Neural crest cell (in vitro differentiated cells): ENCODE measurements at places on chromosomes 2 and 18.

DNA sequence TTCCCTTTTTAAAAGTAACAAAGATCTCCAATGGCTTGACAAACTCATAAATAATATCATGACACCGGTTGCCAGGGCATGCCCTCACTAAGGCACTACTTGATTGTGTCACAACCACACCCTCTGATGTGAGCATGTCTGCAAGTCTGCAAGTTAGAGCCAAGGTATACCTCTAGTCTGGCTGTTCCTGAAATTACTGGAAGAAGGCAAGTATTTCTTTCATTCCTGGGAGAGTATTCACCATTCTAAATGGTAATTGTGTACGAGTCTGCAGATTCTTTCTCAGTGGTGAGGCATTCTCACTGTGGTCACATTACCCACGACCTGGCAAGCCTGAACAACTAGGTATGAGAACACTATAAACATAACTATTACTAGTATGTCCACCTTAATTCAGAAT lies 25.7 kb upstream of the RNU4ATAC start:
- no peak for DNase-seq

DNA sequence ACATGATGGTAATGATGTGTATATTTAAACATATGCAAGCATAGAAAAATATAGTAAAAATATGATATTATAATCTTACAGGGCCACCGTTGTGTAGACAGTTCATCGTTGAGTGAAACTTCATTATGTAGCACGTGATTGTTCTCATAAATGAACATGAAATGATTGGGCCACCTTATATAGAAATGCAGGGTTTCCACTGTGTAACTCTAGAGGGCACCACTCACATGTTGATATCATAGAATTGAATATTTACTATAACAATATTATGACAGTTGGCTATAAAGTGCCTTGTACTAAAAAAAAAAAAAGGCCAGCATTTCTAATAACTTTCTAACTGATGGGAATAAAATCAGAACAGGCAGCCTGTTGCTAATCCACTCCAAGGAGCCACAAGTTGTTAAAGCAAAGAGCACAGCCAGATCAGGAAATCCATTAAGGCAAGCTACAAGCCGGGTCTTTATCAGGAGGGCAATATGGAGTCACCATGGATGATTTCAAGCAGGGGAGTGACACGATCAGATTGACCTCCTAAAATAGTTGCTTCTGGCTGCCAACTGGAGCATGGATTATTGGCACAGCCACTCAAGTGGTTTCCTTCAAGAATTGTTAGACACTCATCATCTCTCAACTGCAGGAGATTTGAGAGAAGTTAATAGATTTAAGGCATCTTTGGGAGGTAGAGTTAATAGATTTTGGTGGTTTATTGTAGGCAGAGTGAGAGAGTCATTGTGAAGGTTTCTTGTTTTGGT lies 16.7 kb downstream of the IL1F10 start:
- no peak for DNase-seq

GRCh38 chr18:3595369-3596273 lies 145.6 kb downstream of the TGIF1 start:
- DNase-seq, result no peak

- no peak for DNase-seq
These were observed 58.9 kb downstream of the TRPM8 start for GRCh38 chr2:233976087-233976486.

- DNase-seq, result no peak
These were observed 1109.7 kb downstream of the LRP1B start for GRCh38 chr2:141021109-141021508.

DNA sequence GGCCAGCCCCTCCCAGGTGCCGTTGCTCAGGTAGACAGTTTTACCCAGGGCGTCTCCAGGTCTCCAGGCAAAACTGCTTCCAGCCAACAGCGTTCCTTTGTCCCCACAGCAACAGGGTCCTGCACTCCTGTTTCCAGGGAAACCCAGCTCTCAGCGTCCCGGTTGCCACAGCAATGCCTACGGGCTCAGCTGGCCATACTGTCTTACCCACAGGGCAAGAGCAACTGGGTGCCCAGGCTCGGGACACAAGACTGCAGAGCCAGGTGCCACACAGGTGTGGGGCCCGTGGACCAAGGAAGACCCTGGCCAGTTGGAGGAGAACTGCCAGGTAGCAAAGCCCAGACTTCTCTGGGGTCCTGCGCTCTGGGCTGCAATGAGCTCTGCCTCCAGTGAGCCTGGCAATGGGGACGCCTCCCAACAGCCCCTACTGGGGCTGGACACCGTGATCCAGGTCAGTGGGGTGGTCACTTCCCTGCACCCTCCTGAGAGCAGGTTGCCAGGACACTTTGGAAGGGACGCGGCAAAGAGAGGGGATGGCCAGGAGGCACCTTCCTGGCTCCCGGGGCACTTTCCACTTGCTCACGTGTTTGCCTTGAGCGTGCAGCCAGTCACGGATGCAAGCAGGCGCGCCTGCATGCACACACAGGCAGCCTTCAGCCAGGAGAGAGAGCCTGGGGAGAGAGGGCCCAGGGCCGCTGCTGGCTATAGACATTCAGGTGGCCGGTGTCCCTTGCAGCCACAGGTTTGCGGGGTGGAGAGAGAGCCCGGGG lies at the start of gene CROCC2:
CROCC2 (plus strand) TSS at position 196 of the 770 bp plus-strand sequence; CDS start at position 374, 178 bp downstream.
- DNase-seq, result no peak

DNA sequence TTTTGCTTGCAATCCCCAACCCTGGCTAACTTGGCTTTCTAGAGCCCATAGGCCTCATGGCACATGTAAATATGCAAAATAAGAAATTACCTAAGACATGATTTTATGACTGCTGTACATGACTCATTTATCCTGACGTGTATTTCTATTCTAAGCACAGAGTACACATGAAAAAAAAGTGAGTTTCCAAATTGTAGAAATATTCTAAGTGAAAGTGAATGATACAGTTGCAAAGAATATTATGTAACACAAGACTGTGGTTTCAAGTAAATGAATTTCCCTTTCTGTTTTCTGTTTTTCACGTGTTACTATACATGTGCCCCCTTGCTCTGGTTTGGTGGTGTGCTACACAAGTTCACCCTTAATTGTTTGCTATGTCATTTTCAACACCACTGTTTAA lies 162.4 kb downstream of the LRP1B start:
- DNase-seq, result no peak

- no peak for DNase-seq
These were observed 38.8 kb upstream of the TMEM18 start for GRCh38 chr2:715854-716560.

DNA sequence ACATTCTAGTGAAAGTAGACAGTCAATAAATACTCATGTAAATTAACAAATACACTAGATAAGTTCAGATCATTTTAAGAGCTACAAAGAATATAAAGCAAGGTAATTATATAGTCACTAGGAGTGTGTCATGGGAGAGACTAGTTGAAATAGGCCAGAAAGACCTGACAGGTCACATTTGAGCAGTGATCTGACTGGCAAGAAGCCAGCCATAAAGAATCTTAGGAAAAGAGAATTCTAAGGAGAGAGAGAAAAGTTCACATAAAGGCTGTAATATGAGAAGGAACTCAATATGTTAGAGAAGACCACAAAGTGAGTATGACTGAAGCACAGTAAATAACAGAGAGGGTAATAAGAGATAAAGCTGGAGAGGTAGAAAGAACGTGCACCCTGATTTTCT lies 31.2 kb downstream of the VSNL1 start:
- no peak for DNase-seq

DNA sequence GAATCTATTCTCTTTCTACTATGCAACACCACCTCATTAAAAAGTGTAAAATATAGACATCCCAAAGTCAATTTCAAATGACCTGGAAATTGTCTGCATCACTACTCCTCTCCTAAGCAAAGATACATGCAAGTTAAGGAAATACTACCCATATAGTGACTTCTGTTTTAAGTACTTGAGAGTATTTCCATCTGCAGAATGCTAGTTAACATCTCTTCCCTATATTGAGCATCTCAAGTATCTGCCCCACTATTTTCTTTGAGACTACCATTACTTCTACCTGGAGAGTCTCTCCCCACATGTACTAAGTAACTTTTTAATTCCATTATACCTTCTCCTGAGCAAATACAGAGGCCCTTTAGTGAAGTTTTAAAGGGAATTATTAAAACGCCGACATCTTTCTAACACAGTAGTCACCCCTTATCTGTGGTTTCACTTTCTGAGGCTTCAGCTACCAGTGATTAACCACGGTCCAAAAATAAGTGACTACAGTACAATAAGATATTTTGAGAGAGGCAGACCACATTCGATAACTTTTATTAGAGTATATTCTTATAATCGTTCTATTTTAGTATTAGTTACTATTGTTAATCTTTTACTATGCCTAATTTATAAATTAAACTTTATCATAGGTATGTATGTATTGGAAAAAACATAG lies 21.8 kb downstream of the CWC22 start:
- DNase-seq, result no peak

- DNase-seq, result no peak
These were observed 36.4 kb downstream of the ATP6V1C2 start for GRCh38 chr2:10757814-10758286.

- no peak for DNase-seq
These were observed 16.9 kb downstream of the STEAP3 start for GRCh38 chr2:119240311-119241204.

GRCh38 chr2:232541961-232542714 lies 2.6 kb downstream of the CHRNG start:
- no peak for DNase-seq

GRCh38 chr2:41950666-41950960 lies 97.2 kb upstream of the PKDCC start:
- no peak for DNase-seq

- DNase-seq, result no peak
These were observed 47.2 kb downstream of the HDLBP start for GRCh38 chr2:241268306-241268705.

- no peak for DNase-seq
These were observed 141.9 kb downstream of the SLC4A3 start for GRCh38 chr2:219769090-219769910.

DNA sequence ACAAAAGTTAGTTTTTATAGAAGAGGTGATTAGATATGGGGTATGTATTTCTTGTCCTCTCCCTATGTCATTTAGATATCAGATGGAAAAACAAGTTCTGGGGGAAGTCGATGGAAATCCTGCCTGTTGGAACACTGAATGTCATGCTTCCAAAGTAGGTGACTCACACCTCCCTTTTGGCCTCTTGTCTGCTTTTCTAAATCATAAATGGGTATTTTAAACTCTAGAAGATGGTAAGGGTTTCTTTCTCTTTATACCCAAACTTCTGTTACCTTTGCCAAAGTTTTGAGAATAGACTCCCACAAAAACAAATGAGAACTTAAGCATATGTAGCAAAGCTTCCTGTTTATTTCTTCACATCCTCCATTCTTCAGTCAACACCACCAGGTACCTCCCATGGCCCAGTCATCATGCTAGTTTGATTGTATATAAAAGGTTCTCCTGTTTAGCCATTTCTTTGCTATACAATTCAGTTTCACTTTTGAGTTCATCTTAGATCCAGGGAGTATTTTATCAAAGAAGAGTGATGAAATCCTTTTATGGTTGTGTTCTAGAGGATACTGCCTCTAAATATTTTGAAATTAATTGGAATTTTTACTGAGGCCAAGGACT lies 63.9 kb downstream of the PRKRA start:
- no peak for DNase-seq

- no peak for DNase-seq
These were observed 509.5 kb downstream of the PARD3B start for GRCh38 chr2:205054789-205055188.

DNA sequence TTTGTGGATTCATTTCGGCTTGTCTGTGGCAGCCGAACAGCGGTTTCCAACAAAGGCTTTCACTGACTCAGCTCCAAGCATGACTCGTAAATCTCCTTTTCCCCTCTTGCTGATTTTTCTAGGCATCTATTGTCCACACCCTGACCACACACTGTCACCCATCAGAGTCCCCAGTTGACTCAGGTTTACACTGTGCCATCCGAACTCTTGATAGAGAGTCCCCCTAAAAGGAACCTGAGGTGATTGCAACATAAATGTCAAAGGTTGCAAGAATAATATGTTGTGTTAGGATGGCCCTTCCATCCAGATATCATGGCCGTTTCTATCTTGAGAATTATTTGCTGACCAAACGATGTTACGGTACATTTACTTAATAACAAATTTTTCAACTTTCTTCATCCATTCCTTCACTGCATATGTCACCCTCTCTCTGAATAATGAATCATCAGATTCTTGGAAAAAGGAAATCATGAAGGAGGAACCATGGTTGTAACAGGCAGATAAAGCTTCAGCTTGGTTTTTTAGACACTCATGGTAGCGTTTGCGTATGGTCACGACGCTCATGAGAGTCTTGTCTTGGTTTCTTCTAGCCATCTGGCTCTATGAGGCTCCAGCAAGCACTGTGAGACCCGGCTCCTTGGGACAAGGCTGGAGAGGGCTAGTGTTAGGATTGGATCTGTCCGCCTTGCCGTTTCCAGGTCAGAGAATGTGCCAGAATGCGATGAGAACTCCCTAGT lies 72.1 kb downstream of the NPAS2 start:
- no peak for DNase-seq

DNA sequence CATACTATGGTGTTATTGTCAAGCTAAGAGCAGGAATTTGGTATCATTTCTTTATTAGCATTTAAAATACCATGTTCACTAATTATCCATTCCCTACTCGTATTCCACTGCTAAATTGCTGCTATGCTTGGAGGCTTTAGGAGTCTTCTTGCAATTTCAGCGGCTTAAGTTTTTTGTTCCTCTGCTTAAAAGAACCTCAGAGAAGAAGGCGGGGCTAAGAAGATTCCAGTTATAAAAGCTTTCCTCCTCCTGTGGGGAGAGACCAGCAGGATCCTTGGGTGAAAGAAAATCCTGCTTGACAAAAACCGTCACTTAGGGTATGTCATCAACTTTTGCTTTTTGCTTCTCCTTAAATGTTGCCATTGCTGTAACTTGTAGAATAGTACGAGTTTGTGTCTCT lies at the start of gene TRPM8:
TRPM8 (plus strand) TSS at position 258 of the 400 bp plus-strand sequence. CDS start 9,165 bp downstream, outside the sequence.
- DNase-seq, result no peak

DNA sequence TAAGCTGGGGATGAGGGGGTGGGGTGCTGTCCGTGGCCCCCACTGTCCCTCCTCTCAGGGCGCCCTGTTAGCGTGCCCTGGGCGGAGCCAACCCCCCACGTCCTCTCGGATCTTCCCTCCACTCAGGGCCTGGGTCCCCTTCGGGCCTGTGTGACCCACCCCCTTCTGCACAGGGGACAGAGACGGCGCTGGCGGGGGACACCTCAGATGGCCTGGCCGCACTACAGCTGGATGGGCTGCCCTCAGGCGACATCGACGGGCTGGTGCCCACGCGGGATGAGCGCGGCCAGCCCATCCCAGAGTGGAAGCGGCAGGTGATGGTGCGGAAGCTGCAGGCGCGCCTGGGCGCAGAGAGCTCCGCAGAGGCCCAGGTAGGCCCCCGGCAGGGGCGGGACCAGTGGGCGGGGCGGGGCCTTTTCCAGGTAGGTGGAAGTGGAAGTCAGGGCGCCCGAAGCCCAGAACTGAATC lies 9.9 kb upstream of the KLHL30 start:
- no peak for DNase-seq

DNA sequence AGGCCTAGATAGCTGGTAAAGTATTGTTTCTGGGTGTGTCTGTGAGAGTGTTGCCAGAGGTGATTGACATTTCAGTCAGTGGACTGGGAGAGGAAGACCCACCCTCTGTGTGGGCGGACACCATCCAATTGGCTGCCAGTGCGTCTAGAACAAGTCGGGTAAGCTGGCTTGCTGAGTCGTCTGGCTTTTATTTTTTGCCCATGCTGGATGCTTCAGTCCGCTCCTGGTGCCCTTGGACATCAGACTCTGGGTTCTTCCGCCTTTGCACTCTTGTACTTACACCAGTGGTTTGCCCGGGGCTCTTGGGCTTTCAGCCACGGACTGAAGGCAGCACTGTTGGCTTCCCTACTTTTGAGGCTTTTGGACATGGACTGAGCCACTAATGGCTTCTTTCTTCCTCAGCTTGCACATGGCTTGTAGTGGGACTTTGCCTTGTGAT lies 24.3 kb downstream of the DIS3L2 start:
- DNase-seq, result peak; percentile 9

- peak; percentile 80 for DNase-seq
These were observed 5.0 kb upstream of the C18orf32 start for GRCh38 chr18:49491857-49492693.
